ENCODE measurements at places on chromosomes 16 and 17.

DNA sequence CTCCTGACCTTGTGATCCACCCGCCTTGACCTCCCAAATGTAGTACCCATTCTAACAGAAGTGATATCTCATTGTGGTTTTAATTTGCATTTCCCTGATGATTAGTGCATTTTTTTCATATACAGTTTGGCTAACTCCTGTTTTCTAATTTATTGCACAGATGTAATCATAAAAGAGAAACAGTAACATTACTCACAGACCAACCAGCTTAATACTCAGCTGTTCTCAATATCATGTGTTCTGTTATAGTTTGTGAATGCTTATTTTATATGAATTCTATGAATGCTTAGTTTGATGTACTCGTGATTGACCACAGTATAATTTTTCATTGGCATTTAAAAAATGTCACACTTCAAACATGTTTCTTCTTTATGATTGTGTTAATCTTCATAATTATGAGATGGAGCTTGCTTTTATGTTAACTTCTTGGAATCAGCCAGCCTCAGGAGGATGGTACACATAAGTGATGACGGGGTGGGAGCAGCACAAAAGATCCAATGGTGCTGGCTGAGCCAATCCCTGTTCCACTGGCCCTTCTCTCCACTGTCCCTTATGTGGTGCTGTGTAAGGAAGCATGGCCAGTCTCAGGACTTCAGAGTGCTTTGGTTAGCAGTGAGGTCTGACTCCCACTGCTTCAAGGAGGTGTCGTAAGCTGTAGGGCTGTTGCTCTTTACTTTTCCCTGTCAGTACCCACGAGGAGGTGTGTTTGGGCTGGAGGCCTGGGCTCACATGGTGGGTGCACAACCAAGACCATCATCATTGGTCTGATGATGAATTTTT is 191.0 kb downstream of the SPECC1 start:
- no peak for DNase-seq

DNA sequence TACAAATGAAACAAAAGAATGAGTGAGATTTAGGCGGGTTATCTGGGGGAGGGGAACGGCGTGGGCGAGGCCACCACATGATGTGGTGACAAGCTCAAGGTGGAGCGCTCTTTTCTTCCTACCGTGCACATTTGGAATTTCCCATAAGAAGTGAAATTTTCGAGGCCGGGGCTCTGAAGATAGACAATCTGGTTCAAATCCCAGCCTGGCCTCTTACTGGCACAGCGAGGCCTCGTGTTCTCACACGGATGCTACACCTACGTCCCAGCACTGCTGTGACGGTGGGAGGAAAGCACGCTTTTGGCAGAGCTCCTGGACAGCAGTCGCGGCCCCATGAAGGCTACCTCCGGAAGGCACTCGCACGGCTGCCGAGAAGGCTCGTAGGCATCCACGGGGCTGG is 25.2 kb downstream of the ZDHHC7 start:
- no peak for DNase-seq

DNA sequence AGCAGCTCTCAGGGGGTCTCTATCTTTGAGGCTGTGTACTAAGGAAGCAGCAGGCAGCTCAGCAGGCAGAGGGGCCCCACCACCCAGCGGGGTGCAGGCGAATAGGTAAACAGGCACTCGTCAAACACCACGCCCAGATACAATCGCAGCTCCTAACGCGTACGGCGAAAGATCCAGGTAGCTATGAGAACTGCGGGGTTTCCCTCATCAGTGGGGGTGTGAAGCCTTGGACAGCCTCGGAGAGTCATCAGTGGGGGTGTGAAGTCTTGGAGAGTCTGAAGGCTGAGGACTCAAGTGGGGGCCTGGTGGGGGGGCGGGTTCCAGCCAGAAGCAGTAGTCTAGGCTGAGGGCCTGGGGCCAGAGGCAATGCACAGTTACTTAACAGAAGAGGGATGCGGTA is 69.0 kb downstream of the RTN4RL1 start:
- no peak for DNase-seq

- DNase-seq: no peak
Observed at GRCh38 chr16:74871608-74872007, 97.0 kb upstream of the FA2H start.

DNA sequence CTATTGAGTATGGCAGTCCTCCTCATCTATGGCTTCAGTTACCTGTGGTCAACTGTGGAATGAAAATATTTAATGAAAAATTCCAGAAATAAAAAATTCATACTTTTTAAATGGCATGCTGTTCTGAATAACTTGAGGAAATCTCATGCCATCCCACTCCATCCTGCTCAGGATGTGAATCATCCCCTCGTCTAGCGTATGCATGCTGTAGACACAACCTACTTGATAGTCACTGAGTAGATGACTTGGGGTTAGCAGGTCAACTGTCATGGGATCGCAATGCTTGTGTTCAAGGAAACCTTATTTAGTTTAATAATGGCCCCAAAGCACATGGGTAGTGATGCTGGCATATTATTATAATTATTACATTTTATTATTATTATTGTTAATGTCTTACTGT is 4.8 kb upstream of the VAC14 start:
- no peak for DNase-seq

Measured in AML-193 (cell line).